ENCODE measurements at places on chromosomes 7 and 10.
A peak's percentile ranks its signal among the peaks of the same experiment; 100 is the strongest.

GRCh38 chr10:48444861-48445841 lies 138.7 kb downstream of the MAPK8 start:
- no peak for DNase-seq

DNA sequence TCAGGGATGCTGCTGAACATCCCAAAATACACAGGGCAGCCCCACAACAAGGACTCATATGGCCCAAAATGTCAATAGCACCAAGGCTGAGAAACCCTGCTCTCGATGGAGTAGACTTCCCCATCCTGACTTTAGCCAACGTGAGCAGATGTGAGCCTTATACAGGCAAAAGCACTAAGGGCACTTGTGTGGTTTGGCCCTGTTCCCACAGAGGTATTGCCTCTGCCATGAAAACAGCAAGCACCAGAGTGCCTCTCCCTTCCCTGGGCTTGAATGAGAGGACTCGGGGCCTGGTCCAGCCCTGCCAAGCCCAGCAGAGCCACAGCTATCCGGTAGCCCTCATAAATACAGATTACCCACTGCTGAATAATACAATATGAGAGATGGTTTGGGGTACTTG lies 47.5 kb downstream of the ACSM6 start:
- DNase-seq, result no peak

DNA sequence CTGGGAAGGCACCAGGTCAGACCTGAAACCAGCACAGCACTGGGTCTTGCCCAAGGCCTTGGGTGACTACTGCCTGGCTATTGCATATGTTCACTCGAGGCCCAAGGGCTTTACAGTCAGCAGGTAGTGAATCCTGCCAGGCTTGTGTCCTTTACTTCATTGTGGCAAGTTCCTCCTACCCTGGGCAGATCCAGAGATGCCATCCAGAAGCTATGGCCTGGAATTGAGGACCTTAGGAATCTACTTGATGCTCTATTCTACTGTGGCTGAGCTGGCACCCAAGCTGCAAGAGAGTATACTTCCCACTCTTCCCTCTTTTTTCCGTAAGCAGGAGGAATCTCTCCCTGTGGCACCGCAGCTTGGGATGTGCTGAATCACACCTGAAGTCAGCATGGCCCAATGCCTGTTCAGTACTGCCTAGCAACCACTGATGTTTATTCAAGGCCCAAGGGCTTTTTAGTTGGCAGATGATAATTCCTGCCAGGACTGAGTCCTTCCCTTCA lies 246.7 kb upstream of the CTBP2 start:
- DNase-seq, result peak; percentile 4

GRCh38 chr10:30098629-30099028 lies 39.2 kb upstream of the JCAD start:
- DNase-seq, result peak; percentile 93

DNA sequence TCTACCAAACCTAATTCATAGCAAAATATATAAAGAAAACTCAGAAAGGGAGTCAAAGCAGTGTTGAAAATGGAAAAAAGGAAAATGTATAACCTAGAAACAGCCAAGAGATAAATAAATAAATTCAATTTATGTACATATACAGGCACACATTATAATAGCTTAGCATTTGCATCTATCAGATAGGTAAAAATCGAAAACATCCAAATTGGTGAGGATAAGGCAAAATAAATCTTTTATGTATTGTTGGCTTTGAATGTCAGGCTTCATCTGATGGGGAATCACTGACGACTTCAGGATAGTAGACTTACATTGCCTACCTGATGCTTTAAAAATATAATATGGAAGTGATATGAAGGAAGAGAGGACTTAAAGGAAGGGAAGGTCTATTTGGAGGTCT lies 20.6 kb upstream of the CHRM2 start:
- no peak for DNase-seq

DNA sequence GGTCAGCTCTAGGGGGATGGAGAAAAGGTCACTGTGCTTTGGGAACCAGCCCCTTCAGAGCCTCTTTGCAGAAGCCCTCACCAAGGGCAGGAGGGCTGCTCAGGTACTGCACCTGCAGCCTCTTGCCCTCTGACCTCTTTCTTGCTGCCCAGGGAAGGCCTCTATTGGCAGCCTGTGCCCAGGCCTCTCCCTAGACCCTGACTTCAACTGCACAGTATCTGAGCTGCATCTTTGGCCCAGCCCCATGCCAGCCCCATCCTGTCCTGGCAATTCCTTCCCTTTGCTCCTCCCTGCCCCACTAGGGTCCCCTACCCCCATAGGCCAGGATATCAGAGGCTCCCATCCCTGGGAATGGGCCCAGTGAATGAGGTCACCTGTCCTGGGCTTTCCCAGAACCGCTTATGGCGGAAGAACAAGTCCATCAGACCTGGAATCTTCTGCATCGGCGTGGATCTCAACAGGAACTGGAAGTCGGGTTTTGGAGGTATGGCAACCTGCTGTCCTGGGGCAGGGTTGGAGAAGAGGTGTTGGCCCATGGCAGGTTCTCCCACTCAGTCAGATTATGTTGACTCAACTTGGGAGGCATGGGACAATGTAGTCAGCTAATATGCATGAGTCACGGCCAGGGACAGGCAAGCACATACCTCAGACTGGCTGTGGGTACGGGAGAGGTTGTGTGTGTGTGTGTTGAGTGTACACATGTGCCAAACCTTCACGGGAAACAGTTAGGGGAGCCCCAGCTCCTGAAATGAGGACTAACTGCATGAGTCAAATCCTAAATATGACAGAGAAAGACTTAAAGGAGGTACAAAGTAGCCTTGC lies 17.1 kb upstream of the CPA1 start:
- peak; percentile 92 for DNase-seq

DNA sequence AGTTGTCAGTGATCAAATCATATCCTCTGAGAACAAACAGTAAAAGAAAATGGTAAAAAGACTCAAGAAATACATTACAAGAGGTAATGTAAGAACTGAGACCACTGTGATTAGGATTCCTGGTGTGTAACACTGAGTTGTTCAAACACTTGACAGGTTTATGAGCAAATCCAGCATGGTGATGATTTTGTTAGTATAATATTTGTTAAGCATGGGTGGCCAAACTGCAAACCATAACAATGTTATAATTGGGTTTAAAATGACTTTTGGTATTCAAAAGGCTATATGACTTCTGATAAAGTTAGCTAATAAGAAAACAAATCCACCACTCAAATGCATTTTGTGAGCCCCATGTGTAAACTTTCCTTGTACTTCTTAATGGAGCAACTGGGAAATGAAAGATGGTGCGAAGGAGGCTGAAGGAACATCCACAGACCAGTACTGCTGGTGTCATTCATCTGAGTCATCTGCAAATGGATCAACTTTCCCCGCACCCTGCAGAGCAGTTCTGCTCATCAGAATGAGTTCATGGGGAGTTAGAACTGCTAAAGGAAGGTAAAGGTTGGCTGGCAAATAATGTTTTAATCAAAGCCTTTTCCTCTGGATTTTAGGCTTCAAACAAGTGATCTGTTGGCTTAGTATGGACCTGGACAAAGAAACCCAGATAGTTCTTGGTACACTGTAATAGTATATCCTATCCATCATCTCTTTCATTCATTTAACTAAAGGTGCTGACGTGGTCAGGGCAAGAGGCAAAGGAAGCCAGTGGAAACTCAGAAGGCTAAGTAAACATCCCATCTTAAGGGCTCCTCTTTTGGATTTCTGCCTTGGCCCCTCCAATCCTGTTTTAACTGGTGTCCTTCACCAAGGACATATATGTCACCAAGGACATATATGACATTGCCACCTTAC lies 45.0 kb downstream of the AFAP1L2 start:
- DNase-seq, result no peak

GRCh38 chr10:65358565-65358964 lies 1567.3 kb upstream of the LRRTM3 start:
- DNase-seq, result no peak

GRCh38 chr10:19629567-19629966 lies 186.7 kb upstream of the PLXDC2 start:
- DNase-seq, result no peak

DNA sequence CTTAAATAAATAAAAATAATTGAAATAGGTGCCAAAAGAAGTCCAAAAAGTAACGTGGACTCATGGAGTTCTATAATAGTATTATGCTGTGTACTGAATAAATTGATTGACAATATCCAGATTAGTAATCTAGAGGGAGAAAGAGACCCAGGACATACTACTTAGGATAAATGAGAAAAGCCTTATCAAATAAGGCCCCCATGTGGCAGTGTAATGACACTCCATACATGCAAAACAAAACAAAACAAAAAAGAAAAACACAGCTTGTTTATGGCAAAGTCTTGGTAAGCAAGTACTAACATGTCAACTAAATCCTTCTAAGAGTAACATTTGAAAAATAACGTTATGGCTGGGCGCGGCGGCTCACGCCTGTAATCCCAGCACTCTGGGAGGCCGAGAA lies 3.6 kb upstream of the RUNDC3B start:
- no peak for DNase-seq

GRCh38 chr7:17097668-17098297 lies 200.7 kb upstream of the AHR start:
- DNase-seq, result no peak

GRCh38 chr10:45001381-45002148 lies 842 bp downstream of the ZNF22 start:
- DNase-seq, result no peak

- no peak for DNase-seq
Measured at GRCh38 chr10:124600051-124600880, 138.6 kb downstream of the LHPP start.

GRCh38 chr10:100356067-100357017 lies 9.3 kb downstream of the SCD start:
- no peak for DNase-seq

DNA sequence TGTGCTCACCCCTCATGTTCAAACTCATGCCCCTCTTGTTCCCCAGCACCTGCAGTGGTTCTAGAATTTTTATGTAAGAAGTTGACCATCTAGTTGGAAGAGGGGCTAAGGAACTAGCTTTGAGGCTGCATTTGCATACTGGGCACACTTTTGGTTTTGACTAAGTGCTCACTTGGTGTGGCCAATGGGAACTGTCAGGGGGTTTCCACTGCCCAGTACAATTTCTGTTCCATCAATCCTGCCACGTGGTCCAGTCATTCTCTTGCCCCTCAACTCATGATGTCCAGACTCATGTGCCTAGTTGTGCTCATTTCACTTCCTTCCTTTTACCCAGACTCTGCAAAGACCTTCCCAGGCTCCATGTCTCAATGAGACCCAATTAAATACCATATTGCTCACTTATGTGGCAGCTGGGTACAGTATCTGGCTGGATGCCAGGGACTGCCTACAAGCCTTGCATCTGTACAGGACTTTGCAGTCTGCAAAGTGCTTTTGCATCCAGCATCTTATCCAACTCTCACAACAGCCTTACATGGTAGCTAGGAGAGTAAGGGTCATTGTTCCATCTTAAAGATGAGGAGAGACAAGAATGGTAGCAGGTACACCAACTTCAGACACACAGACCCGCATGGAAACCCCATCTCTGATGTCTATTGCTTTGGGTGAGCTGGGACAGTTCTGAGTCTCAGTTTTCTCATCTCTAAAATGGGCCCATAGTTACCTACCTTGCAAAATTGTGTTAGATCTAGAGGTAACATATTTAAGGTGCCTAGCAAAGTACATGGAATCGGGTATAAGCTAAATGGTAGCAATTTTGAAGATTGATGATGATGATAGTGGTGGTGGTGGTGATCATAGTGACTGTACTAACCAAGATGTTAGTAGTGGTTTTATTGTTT lies 30.1 kb upstream of the KCNMA1 start:
- no peak for DNase-seq

- DNase-seq, result no peak
Measured at GRCh38 chr10:84493361-84493760, 165.0 kb downstream of the CCSER2 start.

DNA sequence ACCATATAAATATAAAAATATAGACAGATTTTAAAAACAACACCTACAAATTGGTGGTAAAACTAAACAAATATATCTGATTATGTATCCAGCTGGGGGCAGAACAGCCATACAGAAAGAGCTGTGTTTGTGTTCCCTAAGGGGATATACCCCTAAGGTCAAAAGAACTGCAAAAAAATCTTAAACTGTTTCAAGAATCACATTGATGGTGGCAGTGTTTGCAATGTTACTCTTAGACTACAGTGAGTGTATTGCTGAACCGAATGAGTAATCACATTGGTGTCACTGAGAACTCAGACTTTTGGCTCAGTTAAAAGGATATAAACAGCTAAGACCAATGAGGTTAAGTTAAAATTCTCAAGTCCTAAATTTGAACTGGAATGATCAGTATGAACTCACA lies 27.1 kb upstream of the PTPRN2 start:
- peak; percentile 41 for DNase-seq

- no peak for DNase-seq
Measured at GRCh38 chr7:115634633-115635032, 395.9 kb downstream of the TFEC start.

GRCh38 chr10:111106081-111106480 lies 29.3 kb downstream of the ADRA2A start:
- DNase-seq, result no peak

GRCh38 chr7:128166603-128167041 lies 74.5 kb upstream of the LEP start:
- no peak for DNase-seq

- peak; percentile 12 for DNase-seq
Measured at GRCh38 chr7:111827863-111828504, 265.7 kb upstream of the IMMP2L start.

- DNase-seq, result no peak
Measured at GRCh38 chr7:142759433-142759832, 10.2 kb downstream of the PRSS1 start.

DNA sequence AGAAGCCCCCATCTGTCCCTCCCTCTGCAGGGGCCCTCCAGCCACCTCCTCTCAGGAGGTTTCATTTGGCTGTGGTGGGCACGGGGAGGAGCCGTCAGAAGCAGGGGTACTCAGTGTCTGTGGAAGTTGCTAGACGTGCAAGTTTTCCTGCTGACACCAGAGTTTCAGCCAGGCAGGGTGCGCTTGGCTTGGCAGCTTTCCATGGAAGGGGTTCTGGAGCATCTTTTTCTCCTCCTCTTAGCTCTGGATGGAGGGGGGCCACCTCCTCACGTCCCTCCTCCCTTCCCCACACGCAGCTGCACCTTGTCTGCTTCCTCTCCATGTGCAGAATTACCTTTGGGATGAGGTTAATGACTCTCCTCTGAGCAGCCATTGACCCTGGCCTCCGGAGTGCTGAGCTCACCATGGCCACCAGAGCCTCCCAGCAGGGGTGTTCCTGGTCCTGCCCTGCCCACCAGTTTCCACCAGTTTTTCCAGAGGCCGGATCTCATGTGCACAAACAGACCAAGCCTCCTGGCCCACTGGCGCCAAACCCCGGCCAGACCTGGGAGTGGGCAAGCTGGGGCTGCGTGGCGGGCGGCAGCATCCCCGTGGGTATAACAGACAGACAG lies 579.8 kb upstream of the FOXK1 start:
- no peak for DNase-seq

GRCh38 chr10:90407131-90407530 lies 450.7 kb downstream of the HTR7 start:
- DNase-seq, result no peak

DNA sequence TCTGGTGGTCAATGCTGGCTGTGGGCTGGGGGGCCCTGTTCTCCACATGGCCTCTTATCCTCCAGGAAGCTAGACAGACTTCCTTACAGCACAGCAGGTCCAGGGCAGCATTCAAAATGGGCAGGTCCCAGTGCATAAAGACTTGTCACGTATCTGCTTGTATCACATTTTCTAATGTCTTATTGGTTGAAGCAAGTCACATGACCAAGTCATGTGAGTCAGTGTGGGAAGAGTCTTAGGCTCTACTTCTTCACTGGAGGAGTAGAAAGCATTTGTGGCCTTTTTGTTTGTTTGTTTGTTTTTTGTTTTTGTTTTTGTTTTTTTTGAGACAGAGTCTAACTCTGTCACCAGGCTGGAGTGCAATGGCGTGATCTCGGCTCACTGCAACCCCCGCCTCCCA lies 104.7 kb downstream of the COL13A1 start:
- no peak for DNase-seq
